Esophagus mucosa (tissue), 1 donor: ENCODE measurements at places on chromosomes 6 and 20. TPM values are rescaled to one million over a fixed set of nuclear protein-coding genes. Genes with fewer than 3 reads are reported as not detected.

- no peak for ATAC-seq
These were observed 113.0 kb downstream of the EDN3 start for GRCh38 chr20:59413326-59413865.

GRCh38 chr6:35590622-35591066 lies 77.9 kb upstream of the TULP1 start:
- ATAC-seq, result no peak

- ATAC-seq, result no peak
These were observed 153.0 kb downstream of the CFAP61 start for GRCh38 chr20:20205141-20205861.

- ATAC-seq, result no peak
These were observed 95.5 kb downstream of the ZFP64 start for GRCh38 chr20:52096117-52096516.

- ATAC-seq, result peak; percentile 48
These were observed 185.5 kb upstream of the ECI2 start for GRCh38 chr6:4320860-4321259.

GRCh38 chr20:9215539-9215938 lies 146.7 kb downstream of the PLCB4 start:
- no peak for ATAC-seq

DNA sequence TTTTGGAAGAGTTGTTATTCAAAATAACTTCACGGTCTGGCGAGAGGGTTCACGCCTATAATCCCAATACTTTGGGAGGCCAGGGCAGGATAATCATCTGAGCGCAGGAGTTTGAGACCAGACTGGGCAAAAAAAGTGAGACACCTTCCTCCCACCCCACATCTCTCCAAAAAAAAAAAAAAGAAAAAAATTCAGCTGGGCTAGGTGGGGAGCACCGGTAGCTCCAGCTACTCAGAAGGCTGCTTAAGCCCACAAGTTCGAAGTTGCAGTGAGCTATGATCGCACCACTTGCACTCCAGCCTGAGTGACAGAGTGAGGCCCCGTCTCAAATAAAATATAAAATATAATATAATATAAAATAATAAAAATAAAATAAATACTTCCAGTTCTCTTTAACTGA lies 10.4 kb downstream of the OR2B2 start:
- ATAC-seq, result no peak

The MRAP2 gene
- 1.0 TPM for total RNA-seq

DNA sequence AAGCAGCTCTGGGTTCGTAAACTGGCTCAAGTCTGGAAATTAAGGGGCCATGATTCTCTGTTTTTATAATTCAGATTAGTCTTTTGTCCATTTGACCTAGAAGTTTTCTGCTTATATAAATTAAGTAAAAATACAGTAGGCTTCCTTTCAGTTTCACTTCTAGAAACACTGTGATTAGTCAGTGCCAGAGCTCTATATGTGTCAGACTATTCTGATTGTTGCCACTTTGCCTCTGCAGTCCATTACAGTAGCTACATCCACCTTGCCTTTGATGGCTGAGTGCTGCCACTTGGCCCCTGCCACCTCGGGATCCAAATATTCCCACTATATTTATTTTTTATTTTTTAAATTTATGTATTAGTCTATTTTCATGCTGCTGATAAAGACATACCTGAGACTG lies 7.9 kb downstream of the ZC2HC1B start:
- no peak for ATAC-seq

The PTK6 gene
- total RNA-seq, result 92.7 TPM

- no peak for ATAC-seq
These were observed 475.0 kb upstream of the SULF2 start for GRCh38 chr20:48260129-48260756.

The GNRH2 gene
- total RNA-seq, result not detected

DNA sequence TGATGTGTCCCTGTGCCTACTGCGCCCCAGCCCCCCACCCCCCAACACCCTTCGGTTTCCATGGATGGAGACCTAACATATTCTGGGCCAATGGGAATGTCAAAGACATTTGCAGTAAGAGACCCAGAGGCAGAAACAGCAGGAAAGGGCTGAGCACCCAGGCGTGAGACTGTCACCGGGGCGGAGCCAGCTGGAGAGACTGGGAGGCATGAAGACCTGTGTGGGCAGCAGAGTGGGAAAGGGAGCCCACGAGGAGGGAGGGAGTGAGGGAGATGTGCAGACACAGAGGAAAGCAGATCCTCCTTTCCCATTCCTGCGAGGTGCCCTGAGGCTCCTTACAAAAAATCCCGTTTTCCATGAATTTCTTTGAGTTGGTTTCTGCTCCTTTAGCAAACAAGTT lies 150.2 kb downstream of the FOXC1 start:
- ATAC-seq, result no peak

DNA sequence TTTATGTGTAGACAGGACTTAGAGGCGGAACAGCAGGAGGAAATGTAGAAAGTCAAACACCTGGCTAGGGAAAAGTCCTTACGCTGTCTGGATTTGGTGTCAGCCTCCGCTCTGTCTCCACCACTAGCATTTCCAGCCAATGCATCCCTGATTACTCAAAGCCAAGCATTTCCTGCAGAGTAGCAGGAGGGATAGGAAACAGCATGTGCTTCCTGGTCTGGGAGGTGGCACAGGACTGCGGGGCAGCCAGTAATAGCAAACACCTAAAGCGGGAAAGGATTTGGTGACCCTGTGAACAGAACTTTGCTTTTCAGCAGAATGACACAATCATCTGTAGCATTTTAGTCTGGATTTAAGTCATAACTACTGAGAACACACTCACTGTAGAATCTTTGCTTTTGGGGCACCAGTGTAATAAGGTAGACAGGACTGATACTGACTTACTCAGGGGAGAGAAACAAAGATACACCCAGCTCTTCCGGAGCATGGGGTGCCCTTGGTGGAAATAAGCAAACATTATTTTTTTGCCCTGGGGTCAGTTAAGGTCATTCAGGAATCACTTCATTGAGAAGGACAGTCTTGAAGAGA lies 133.3 kb upstream of the AHI1 start:
- peak; percentile 37 for ATAC-seq

GRCh38 chr20:32019563-32020463 lies 9.6 kb downstream of the CCM2L start:
- ATAC-seq, result no peak

GRCh38 chr6:166262743-166263515 lies 45.3 kb downstream of the PRR18 start:
- ATAC-seq, result no peak

The IMPG1 gene
- not detected for total RNA-seq

- ATAC-seq, result no peak
These were observed 46.0 kb upstream of the DACT2 start for GRCh38 chr6:168365422-168366165.

GRCh38 chr20:56691325-56691998 lies 62.4 kb downstream of the TFAP2C start:
- no peak for ATAC-seq

The RAD21L1 gene
- not detected for total RNA-seq

DNA sequence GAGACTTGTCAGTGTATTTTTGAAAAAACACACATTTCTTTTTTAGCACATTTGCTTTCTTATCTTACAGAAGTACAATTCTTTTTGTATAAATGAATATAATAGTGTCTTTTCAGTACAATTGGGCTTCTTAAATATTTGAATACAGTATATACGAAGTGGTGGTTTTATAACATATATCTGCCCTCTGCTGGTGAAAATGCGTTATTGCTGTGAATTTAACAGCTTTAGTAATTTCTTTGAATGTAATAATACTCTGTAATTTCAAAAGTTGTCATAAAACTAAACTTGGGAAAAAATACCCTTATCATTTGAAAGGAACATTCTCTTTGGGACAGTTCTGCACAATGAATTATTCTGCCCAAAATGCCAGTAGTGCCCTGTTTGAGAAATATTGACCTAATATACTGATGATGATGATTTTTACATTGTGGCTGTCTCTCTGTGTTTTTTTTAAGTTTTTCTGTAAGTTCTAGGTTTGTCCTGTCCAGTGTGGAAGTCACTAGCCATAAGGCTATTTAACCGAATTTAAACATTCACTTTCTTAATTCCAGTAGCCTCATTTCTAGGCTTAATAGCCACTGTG lies 19.0 kb downstream of the SMAP1 start:
- no peak for ATAC-seq

- no peak for ATAC-seq
These were observed 160.8 kb downstream of the PDE7B start for GRCh38 chr6:136012198-136012887.
